ENCODE measurements at places on chromosomes 12 and 14.

DNA sequence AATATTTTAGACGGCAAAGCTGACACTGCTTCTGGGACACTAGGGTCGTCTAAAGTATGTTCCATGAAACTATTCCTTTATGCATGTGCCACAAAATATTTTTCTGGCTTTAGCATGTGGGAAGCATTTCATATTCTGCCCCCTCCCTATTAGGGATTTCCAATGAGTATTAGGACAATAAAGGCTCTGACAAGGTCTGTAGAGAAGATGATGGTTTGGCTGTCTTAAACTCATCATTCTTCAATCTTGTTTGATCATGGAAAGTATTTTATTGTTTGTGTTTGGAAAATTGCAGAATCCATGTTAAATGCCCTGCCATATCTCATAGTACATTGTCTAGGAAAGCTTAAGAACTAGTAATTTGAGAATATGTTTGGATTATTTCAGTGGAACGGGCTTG lies 22.8 kb downstream of the SERPINA1 start:
- no peak for DNase-seq

DNA sequence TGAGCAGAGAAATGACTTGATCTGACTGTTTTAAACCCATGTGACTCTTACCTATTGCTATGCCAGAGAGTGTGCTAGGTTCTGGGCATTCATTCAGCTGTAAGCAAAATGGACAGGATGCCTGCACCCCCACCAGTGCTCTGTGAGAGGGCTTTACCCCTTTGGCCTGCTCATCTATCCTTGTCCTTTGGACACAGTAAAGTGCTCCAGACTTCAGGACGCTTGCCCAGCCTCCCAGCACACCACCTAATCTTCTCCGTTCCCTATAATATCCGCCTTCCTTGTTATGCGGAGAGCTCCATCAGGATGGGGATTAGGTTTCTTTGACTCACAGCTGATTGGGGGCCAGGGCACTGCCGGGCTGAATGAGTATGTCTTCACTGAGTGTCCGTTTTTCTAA lies 4.4 kb upstream of the ZNF839 start:
- no peak for DNase-seq

DNA sequence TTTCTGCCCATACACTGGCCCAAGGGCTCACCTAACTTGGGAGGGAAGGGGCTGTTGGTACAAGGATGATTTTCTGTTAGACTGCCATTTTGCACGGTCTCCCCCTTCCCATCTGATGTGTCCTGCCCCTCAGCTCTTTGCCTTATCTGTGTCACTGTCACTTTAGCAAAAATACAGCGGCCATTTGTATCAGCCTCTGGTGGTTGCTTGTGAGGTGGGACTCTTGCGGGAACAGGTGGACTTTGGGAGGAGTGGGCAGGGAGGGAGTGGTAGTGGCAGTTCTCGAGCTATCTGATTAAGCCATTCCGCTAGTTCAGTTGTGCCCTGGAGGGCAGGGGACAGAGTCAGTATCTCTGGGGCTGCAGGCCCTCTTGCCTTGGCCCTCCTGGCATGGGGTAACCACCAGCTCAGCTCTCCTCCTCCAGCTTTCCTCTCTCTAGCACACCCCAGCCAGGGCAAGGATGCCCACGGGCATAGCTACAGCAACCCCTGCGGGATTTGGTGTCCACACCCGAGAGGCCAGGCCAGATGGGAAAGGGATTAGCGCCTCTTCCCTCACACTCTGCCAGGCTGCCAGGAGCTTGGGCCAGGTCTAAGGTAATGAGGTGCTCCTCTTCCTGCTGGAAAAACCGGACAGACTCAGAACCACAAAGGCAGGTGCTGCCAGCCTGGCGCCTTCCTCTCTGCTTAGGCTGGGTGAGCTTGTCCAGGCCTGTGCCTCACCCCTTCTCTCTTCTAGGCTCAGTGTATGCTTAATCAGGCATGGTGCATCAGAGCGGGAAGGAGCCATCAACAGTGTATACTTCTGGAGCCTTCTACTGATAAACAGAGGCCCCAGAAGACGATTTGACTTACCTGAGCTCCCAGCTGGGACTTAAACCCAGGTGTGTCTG lies 8.7 kb downstream of the SLC48A1 start:
- no peak for DNase-seq

DNA sequence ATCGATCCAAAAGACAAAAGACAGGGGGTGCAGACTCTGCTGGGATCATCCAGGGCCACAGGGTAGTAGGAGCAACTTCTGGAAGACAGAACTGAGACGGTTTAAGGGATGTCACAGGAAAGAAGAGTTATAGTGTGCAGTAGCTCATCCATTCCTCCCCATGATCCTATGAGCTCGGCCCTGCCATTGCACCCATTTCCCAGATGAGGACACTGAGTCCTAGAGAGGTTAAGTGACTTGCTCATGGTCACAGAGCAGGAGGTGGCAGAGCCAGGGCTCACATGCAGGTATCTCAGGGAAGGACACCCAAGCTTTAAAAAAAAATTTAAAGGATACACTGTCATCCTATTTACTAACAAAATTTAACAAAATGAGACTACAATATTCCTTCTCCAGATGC lies 86.1 kb upstream of the FZD10 start:
- DNase-seq, result no peak

DNA sequence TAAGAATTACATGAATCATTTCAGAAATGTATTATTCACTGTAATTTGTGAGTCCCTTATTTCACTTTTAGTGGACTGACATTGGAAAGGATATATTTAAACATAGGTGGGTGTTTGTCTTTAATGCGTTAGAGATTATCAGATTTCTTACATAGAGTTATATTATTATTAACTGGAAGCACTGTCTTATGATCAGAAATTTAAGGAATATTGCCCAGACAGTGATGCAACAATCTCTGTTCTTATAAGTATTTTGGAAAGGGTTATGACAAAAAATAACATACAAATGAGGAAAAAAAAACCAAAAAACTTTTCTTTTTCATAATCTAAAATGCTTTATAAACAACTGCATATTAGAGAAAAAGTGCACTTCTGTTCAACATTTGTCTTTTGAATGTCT lies 836.6 kb downstream of the SLC6A15 start:
- no peak for DNase-seq

DNA sequence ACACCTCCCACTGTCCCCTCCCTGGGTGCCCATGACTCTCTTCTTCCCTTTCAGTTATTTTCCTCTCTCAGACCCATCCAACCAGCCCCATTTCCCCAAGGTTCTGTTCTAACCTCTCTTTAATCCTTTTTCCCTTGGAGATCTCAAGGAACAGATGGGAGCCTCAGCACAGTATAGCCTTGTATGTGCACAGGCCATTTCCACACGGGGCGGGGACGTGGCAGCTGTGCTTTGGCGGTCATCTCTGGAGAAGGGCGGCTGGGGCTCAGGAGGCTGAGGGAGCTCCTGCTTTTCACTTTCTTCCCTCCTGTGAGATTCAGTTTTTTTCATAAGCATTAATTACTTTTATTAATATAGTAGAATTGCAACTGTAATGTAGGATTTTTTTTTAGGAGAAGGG lies 212.2 kb downstream of the ZFP36L1 start:
- DNase-seq, result no peak

DNA sequence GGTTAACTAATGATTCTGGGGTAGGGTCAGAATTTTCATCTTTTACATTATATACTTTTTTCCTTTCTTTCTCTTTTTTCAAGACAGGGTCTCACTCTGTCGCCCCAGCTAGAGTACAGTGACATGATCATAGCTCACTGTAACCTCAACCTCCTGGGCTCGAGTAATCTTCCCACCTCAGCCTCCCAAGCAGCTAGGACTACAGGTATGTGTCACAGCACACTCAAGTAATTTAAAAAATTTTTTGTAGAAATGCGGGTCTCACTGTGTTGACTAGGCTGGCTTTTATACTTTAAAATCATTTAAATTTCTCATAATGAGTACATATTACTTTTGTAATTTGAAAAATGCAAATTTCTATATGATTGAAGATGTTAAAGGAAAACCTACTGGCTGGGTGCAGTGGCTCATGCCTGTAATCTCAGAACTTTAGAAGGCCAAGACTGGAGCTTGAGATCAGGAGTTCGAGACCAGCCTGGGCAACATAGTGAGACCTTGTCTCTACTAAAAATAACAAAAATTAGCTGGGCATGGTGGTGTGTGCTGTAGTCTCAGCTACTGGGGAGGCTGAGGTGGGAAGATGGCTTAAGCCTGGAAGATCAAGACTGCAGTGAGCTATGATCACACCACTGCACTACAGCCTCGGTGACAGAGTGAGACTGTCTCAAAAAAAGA lies 25.7 kb downstream of the R3HDM2 start:
- no peak for DNase-seq

DNA sequence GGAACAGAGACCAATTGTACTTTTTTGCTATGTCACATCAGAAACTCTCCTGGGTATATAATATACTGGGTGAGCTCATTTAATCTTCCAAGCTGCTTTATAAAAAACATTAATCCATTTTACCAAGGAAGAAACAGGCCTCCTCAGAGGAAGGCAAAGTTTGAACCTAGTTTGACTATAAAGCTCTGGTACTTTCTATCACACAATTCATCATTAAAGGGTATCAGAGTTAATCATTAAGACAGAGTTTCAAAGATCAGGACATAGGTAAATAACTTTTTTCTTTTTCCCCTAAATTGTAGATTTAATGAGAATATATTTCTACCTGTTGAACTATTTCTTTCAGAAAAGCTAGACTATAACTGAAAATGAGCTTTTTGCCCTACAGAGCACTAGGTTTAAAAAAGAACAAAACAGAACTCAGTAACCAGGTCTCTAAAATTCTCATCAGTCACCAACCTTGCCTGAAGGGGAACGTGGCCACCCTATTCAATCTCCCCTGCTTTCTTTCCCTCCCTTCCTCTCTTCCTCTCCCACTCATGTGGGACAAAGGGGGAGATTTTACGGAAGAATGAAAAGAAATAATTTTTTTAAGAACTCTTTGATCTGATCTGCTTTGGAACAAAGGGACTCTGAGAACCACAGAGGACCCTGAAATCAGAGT lies 18.6 kb downstream of the FBXO21 start:
- DNase-seq, result no peak

GRCh38 chr14:24915958-24916595 lies 133.9 kb downstream of the STXBP6 start:
- no peak for DNase-seq
